ENCODE measurements at places on chromosomes 1 and 21.

DNA sequence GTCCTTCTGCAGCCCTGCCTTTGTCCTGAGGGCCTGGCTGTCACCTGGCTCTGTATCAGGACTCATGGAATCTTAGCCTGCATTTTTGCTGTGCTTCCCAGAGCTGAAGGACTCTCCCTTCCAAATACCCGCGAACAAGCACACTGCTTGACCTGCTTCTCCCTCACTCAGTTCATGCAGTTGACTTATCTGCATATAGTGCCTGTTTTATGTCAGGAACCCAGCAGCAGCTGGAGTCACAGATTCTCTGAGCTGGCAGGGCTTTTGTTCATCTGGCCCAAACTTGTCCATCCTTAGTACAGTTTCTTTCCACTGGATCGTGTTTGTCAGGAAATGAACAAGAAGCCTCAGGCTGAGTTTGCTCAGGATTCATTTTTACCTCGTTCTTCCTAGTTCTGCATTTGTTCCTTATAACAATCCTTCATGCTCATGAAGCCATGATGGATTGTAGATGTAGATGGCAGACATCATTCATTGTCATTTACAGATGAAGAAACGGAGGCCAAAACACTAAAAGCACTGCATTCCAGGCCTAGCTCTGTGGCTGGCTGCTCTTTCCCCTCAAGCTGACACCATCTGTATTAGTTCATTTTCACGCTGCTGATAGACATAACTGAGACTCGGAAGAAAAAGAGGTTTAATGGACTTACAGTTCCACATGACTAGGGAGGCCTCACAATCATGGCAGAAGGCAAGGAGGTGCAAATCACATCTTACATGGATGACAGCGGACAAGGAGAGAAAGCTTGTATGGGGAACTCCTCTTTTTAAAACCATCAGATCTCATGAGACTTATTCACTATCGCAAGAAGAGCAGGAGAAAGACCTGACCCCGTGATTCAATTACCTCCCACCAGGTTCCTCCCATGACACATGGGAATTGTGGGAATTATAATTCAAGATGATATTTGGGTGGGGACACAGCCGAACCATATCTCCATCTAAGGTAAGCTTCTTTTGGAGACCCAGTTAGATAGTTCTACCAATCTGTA is 150.9 kb downstream of the HIVEP3 start:
- no peak for DNase-seq

DNA sequence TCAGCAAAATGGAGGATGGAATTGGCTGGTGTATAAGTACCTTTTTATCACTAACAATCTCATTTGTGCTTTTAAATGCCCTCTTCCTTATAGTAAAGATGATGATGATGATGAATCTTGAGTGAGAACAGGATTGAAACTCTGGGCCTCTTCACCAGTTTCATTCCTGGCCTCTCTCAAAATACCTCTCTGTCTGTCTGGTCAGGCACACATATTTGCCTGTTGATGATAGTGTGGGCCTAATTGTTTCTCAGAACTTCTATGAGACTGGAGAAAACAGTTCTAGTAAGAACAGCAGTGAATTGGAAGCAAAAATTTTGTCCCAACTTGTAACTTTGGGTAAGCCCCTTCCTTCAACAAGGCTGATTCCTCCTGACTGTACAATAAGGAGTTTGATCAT is 94.4 kb upstream of the RGS4 start:
- no peak for DNase-seq

- peak; percentile 37 for DNase-seq
These were observed 49.9 kb upstream of the CYP2J2 start for GRCh38 chr1:59976194-59977074.

DNA sequence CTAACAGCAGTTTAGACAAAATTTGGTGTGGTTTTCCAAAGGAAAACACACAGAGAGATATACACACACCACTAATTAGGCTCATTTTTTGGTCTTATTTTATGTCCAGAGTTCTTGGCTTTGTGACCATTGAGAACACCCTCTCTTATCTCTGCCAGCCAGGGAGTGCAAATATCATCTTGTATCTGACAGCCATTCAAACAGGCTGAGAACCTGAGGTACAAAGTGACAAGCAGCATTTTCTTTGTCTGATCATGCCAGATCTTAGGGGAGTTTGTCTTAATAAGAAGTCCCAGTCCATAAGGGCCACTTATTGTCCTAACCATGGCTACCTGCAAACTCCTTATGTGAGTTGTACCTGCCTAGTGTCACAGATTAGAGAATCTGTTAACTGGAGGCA is 1165.2 kb downstream of the BRINP3 start:
- DNase-seq = no peak

- no peak for DNase-seq
These were observed 44.4 kb upstream of the CACHD1 start for GRCh38 chr1:64425521-64425920.

DNA sequence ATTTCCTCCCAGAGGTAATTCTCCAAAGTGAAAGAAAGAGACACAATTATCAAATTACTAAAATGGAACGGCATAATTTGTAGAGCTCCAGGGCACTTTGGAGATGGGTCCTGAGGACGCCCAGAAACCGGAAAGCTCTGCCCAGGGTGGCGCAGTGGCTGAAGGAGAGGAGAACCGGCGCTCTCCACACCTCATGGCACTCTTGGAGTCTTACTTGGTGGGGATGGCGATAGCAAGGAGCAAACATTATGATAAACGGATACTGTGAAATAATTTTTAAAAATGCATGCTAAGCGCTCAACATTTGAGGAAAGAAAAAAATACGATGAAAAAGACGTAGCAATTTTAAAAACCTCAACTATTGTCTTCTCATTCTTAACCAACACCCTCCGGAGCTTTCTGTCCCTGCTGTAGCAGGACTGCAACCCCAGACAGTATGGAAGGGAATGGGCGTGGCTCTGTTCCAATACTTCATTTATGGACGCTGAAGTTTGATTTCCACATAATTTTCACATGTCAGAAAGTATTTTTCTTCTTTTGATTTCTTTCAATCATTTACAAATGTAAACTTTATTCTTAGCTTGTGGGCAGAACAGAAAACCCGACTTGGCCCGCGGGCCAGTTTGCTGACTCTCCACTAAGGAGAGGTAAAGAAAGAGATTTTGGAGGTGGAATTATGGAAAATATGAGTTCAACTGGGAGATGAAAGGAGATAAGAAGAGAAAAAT is 1.1 kb downstream of the S100A11 start:
- DNase-seq = no peak

DNA sequence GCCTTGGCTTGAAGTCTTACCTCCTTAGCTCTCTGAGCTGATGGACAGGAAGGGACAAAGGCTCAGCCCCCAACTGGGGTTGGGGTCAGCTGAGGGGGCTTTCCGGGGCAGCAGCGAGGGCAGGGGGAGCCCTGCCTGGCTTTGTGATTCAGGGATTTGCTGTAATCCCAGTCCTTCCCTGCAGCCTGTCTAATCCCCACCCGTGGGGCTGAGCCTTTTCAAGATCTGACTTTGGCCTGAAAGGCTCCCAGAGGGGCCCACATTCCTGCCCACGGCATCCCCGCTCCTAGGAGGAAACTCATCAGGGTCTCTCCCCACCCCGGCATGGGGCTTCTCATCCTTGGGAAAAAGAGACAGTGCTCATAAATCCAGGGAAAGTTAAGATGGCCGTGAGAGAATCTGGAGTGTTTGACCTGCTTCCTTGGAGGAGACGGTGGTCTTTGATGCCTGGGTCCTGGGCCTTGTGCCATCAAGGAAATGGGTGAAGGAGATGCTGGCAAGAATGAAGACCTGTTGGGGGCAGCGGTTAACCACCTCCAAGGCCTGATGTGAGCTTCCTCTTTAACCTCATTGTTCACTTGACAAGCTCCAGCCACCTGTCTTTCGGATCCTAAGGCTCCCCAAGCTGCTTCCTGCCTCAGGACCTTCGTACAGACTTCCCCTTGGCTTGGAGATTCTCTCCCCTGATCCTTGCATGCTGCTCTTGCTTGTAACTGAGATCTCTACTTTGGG is 83.1 kb upstream of the WNT4 start:
- no peak for DNase-seq

- no peak for DNase-seq
These were observed 494.7 kb downstream of the SMYD3 start for GRCh38 chr1:246012341-246012740.

DNA sequence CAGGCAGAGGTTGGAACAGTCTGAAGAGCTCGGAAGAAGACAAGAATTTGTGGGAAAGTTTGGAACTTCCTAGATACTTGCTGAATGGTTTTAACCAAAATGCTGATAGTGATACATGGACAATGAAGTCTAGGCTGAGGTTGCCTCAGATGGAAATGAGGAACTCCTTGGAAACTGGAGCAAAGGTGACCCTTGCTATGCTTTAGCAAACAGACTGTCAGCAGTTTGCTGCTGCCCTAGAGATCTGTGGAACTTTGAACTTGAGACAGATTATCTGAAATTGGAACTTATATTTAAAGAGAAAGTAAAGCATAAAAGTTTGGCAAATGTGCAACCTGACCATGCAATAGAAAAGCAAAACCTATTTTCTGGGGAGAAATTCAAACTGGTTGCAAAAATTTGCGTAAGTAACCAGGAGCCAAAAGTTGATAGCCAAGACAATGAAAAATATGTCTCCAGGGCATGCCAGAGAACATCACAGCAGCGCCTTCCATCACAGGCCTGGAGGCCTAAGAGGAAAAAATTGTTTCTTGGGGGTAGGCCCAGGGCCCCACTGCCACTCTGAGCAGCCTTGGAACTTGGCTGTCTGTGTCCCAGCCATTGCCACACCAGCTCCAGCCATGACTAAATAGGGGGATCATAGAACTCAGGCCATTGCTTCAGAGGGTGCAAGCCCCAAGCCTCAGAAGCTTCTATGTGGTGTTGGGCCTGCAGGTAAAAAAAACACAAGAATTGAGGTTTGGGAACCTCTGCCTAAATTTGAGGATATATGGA is 675.3 kb downstream of the LTN1 start:
- no peak for DNase-seq

DNA sequence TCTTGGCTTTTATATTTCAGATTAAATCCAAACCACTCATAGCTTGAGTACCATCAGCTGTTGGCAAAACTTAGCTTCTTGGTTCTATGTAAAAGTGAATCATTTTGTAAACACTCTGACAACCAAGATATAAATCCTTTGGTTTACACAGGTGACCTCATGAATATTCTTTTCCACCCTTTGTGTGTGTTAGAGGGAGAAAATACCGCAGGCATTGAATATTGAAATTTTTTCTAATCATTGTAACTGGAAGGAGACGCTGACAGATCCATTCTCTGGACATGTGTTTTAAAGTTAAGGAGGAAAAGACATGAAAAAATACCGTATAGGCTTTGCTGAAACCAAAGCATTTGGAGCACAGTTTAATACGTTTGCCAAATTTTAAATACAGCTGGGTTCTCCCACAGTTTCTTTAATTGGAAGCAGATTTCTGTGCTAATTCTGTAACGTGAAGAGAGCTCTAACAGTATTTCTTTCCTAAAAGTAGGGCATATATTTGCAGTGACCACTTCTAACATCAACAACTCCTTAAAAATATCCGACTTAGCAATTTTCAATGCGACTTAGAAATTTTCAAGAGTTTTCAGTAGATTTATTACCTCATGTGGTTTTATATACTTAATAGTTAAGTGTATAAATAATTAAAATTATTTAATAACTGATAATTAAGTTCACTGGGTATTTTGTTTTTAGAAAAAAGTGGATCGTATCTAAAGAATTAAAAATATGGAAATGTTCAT is 388.2 kb downstream of the USP25 start:
- DNase-seq = no peak

GRCh38 chr1:150596095-150596892 is 16.9 kb upstream of the MCL1 start:
- no peak for DNase-seq

- no peak for DNase-seq
These were observed 5.7 kb downstream of the SLC35A3 start for GRCh38 chr1:99975529-99975928.

GRCh38 chr1:41327383-41327999 is 33.7 kb upstream of the FOXO6 start:
- no peak for DNase-seq

DNA sequence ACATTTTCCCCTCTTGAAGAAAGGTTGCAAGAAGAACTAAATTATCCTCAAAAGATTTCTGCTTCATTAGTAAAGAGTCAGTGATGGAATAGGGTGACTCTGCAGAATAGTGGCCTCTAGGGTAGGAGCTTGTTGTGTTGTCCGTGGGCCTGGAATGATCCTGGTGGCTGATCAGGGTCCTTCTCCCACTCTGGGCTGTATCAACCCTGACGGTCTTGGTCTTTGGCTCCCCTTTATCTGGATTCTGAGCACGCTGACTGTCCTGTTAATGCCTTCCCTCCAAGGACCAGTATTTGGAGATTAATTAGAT is 36.9 kb upstream of the SRRM1 start:
- DNase-seq = no peak

DNA sequence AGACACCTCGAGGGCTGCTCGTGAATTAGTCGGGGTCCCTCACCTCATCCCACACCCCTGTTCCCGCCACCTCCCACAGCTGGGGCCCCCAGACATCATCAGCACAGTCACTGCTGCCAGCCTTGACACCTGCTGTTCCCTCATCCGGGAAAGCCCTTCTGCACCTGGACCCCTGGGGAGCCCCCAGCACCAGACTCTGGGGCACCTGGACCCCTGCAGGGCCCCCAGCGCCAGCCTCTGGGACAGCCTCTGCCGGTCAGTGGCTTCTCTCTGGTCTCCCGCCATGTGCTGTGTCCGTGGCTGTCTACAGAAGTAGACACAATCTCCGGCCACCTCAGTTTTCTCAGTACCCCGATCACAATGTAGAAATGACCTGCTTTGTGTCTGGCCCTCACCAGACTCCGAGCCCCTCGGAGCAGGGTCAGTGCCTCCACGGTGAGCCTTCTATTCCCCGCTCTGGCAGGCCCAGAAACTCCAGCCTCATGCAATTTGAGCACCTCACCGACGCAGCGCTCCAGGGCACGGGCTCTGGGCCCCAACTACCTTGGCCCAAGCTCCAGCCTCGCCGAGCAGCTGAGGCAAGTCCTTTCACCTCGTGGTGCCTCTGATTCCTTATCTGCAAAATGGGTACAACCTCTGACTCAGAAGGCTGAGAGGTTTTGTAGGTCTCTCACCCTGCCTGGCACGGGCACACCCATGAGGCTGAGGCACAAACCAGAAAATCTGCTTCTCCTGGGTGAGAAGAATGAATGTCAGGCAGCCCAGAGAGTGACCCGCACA is 84.7 kb downstream of the RIPK4 start:
- no peak for DNase-seq

DNA sequence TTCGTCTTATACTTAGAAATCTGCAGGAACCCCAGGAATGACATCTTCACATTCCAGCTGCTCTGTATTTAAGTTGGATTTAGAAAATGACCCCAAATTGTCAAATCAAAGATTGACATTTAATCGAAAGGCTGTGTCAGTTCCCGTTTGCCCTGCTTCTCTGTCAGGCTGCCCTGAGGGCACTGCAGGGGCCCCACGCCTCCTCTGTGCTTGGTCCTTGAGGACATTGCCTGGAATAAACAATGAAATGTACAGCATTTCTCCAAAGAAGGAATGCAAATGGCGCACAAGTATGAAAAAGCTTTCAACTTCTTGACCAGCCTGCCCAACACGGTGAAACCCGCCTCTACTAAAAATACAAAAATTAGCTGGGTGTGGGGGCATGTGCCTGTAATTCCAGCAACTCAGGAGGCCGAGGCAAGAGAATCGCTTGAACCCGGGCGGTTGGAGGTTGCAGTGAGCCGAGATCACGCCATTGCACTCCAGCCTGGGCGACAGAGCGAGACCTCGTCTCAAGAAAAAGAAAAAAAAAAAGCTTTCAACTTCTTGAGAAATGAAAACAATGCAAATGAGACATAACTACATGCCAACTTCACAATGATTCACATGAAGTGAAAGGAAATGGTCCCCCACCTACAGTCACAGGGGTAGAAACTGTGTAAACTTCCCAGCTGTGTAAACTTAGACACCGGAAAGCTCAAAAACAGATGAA is 3.0 kb downstream of the TMPRSS3 start:
- DNase-seq = no peak

Measured in stimulated activated CD4-positive, alpha-beta T cell treated with anti-CD3 and anti-CD28 coated beads, Interleukin-1b, Interleukin-23, amount 100 ng/mL, for 4 hours (primary cell).